ENCODE measurements at places on chromosomes 5 and 9.

DNA sequence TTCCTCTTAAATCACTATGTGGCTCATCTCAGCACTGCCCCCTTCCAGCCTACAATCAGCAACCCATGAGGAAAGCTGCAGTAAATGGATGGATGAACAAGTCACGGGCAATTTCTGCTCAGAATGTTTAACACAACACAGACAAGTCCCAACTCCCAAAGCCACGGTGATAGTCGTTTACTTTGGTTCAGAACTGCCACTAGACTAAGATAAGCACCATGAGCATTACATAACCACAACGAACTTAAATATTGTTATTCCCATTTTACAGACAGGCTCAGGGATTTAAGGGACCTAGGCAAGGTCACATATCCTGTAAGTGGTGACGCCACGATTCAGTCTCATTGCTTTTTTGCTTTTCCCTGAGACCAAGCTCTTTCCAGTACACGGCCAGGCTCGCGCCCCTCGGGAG is 2.0 kb upstream of the SMIM27 start:
- DNase-seq = no peak

- no peak for DNase-seq
These were observed 105.8 kb upstream of the MSX2 start for GRCh38 chr5:174618589-174618988.

DNA sequence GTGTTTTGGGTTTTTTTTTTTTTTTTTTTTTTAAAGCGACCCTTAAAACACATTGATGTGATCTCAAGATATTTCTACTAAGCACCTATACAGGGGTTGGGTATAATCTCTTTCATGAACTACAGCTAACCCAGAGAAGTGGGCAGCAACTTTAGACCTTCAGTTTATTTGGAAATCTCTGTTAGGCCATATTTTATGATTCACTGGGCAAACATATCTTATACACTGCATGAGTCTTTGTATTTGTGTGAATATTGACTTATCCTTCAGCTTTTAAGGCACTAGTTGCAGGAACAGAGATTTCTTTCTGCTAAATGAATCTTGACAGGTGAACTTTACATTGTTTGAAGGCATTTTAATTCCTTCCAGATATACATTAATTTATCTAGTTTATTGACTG is 194.4 kb downstream of the ARRDC3 start:
- DNase-seq = no peak

GRCh38 chr9:19768798-19769197 is 20.0 kb downstream of the SLC24A2 start:
- no peak for DNase-seq

DNA sequence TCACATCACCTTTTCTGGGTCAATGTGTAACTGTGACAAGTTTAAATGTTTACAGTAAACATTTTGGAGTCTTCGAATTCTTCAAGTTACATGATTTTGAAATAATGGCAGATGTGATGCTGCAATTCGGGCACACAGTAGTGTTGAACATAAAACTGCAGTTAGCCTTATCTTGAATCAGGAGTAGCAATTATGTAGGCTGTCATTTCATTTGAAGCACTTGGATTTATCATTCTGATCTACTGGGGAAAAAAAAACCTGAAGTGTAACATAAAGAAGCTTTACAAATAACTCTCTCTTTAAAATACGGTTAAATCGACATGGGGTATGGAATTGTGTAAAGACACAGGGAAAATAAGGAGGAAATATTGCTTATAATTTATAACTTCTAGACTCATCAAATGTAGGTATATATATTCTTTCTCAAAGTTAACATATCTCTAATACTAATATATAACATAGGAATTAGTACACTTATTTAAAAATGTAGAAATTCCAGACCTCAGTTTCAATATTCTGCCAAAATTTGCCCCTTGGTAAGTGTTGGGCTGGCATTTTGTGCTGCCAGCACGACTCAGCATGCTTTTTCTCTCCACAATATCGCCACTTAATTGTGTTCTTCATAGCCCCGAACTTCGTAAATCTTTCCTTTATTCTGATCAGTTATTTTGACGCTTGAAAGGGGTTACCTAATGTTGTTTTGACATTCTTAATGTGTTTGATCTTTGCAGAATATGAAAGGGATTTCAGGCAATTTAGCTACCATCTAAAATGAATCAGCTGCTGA is 226.7 kb downstream of the PRR16 start:
- no peak for DNase-seq

DNA sequence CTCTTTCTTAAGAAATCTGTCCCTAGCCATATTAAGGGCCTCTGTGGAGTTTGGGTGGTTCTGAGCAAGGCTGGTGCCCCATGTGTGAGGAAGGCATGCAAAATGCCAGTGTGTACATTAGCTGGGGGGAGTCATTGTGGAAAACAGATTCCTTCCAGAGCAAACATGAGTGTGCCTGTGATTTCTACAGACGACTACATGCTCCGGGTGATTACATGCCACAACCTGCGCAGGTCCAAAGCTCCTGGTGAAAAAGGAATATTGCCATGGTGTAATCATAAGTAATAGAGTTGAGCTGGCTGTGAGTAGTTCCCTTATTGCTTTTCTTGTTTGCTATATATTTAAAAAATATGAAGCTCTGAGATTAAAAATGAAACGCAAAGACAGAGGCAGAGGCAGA is 102.1 kb downstream of the ACER2 start:
- no peak for DNase-seq

DNA sequence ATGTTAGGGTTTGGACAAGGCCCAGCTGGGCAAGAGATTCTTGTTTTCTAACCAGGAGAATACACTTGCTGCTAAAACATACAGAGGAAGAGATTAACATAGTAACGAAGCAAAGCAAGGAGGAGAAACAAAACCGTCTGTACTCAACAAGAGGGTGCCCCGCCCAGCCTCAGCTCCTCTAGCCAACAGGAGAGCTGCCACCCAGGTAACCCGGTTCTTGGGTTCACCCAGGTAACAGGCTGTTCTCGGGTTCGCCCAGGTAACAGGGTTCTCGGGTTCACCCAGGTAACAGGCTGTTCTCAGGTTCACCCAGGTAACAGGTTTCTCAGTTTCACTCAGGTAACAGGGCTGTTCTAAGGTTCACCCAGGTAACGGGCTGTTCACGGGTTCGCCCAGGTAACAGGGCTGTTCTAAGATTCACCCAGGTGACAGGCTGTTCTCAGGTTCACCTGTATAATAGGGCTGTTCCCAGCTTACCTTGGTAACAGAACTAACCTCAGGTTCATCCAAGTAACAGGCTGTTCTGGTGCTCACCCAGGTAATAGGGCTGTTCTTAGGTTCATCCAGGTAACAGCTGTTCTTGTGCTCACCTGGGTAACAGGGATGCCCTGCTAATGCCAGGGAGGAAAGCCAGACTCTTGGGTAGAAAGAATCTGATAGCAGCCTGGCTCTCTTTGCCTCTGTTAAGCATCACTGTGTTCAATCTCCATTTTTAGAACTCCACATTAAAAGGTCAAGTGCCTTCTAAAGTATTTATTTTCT is 271.6 kb downstream of the SYK start:
- no peak for DNase-seq

GRCh38 chr5:40754381-40755092 is 1.2 kb downstream of the TTC33 start:
- no peak for DNase-seq

GRCh38 chr5:152987131-152987530 is 503.3 kb upstream of the GRIA1 start:
- no peak for DNase-seq

GRCh38 chr5:42454216-42454995 is 31.2 kb downstream of the GHR start:
- DNase-seq = no peak

DNA sequence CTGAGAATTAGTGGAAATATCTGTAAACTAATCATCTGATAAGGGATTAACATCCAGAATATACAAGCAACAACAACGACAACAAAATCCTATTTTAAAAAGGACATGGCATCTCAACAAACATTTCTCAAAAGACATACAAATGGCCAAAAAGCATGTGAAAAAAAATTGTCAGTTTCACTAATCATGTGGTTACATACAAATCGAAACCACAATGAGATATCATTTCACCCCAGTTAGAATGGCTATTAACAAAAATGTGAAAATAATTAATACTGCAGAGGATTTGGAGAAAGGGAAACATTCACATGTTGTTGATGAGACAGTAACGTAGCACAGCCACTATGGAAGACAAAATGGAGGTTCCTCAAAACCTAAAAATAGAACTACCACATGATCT is 69.5 kb downstream of the ERP44 start:
- no peak for DNase-seq

GRCh38 chr5:163506095-163506457 is 657 bp downstream of the MAT2B start:
- no peak for DNase-seq

DNA sequence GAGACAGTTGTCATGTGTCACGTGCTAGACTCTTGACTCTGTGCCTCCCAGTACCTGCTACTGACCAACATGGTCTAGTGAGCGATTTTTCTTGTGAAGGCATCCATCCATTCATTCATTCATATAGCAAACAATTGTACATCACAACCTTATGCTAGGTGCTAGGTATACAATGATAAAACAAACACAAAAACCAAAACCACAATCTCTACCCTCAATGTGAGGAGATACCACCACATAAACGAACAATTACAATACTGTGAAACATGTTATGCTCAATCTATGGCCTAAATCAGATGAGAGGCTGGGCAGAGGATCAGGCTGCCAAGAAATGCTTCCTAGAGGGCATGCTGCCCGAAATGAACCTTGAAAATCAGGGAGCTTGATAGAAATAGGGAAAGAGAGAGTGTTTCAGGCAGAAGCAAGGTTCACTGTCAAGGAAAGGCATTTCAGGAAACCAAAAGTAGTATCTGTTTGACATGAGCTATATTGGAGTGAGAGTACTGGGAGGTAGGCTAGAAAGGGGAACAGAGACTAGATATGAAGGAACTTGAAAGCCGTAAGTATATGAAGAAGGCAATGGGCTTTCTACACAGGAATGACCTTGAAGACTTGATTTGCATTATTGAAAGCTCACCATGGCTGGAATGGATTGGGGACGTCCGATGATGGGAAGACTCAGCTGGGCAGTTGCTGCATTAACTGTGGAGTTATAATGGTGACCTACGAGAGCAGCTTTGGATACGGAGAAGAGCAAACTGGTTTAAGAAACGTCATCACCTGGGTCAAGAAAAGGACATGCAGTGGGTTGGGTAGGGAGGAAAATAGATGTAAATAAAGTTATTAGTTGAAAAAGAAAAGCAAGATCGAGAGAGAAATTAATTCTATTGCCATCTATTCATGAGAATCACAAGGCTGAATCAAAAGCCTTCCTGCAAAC is 90.1 kb downstream of the THBS4 start:
- no peak for DNase-seq

DNA sequence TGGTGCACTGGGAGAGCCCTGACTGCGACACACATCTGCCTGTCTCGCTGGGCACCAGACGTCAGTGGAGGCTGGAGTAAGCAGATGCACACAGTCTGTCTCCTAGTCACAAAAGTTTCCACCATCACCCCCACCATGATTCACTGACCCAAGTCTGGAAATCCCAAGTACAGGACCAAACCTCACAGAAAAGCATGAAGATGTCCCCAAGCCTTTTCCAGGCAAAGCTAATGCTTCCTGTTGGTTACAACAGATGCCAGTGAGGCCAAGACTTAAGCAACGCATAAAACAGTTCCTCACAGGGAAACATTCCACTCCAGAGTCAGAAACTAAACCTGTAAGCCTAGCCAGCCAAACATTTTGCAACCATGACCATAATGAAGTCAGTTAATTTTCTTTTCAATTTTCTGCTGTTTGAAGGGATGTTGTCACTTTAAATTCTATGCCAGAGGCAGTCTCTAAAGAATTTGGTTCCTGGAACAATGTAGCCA is 259.3 kb upstream of the SLC30A5 start:
- no peak for DNase-seq

DNA sequence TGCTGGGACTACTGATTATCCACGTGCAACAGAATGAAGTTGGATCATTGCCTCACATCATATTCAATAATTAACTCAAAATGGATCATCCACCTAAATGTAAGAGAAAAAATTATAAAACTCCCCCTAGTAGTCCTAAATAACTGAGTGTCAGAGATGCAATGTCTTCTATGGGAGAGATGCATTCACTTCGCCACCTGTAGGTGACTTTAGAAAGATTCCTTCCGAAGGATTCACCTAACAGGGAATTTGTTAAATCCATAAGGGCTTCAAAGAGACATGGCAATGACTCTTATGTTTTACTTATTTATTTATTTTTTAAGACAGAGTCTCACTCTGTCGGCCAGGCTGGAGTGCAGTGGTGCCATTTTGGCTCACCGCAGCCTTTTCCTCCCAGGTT is 526.0 kb downstream of the MTRR start:
- DNase-seq = no peak

All from stimulated activated CD8-positive, alpha-beta memory T cell treated with anti-CD3 and anti-CD28 coated beads, Interleukin-4, amount 100 ng/mL, for 4 hours (primary cell).